Activated naive CD4-positive, alpha-beta T cell treated with Interleukin-2 at 50 U/mL for 16 hours (primary cell): ENCODE measurements at places on chromosomes 5 and 9.

DNA sequence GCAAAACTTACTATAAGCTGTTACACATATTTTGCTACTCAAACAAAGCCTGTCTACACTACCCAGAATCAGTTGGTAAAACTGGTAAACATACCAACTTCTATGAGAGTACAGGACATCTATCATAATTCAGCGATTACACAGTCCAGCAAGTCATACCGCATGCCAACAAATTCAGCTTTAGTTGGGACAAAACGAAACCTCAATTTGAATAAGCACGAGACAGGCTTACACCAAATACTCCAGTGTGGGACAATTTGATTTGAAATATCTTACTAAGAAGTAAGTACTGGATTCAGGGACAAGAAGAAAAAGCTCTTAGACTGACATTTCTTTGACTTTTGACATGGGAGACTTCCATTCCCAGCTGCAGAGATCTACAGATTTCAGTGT is 2.0 kb downstream of the NRG2 start:
- DNase-seq = no peak

- DNase-seq = no peak
Observed at GRCh38 chr5:11346336-11346735, 557.9 kb downstream of the CTNND2 start.

DNA sequence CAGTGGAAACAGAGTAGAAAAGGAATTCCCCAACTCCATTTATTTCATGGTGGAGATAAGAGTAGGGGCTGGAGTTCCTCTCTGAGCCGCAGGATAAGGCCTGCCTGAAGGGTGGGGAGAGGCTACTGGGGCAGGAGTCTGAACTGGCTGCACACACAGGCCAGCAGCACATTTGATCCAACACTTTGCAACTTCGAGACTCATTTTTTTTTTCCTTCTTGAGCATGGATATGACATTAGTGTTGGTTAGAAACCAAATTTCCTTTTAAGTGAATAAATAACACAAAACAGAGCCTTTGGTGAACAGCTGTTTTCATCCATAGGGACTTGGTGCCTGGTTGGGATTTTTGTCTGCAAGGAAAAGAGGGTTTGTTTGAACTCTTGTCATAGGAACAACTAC is 76.6 kb downstream of the RALGPS1 start:
- DNase-seq = no peak

GRCh38 chr9:95192631-95193030 is 124.9 kb downstream of the FANCC start:
- DNase-seq = no peak

DNA sequence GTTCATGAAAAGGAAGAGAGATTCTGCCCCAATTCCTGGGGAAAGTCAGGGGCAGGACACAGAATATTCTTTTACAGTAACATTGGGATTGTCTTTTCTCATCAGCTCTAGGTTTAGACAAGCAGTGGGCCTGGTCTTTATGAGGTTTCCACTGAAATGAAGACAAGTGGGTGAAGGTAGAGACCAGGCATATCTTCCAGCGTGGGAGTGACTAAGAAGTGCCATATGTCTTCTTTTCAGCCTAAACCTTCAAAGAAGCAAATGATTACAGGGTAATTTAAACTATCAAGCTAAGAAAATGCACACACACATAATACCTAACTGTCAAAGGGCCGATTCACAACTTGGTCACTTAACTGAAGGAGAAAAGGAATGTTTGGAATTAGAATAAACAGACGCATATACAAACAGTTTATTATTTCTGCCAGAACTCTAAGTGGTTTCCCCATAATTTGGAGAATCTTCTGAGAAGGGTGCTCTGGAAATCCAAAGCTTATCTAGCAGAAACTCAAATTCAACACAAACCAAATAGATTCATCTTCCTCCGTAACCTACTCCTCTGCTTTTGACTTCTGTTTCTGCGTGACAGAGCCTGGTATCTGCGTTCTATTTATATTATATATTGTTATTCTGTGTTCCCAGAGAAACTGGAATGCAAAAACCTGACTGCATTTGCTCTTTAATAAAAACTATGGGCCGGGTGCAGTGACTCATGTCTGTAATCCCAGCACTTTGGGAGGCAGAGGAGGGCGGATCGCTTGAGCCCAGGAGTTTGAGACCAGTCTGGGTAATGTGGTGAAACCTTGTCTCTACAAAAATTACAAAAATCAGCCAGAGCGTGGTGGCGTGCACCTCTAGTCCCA is 22.0 kb upstream of the TEK start:
- DNase-seq = no peak

- DNase-seq = no peak
Observed at GRCh38 chr5:139495638-139496435, 13.3 kb upstream of the STING1 start.

- DNase-seq = no peak
Observed at GRCh38 chr5:96200641-96201040, 232.4 kb downstream of the PCSK1 start.

- DNase-seq = no peak
Observed at GRCh38 chr5:52844885-52845284, 57.2 kb downstream of the ITGA1 start.

- no peak for DNase-seq
Observed at GRCh38 chr9:135606885-135607259, 32.5 kb downstream of the GLT6D1 start.

GRCh38 chr5:154320224-154321089 is 125.3 kb upstream of the SAP30L start:
- DNase-seq = no peak

GRCh38 chr5:52800394-52801213 is 12.9 kb downstream of the ITGA1 start:
- peak; percentile 65 for DNase-seq

- no peak for DNase-seq
Observed at GRCh38 chr5:35815089-35815936, 41.4 kb upstream of the IL7R start.

- DNase-seq = no peak
Observed at GRCh38 chr9:96726946-96727345, 50.9 kb downstream of the ZNF510 start.

GRCh38 chr5:16480821-16481538 is 15.4 kb upstream of the ZNF622 start:
- no peak for DNase-seq

DNA sequence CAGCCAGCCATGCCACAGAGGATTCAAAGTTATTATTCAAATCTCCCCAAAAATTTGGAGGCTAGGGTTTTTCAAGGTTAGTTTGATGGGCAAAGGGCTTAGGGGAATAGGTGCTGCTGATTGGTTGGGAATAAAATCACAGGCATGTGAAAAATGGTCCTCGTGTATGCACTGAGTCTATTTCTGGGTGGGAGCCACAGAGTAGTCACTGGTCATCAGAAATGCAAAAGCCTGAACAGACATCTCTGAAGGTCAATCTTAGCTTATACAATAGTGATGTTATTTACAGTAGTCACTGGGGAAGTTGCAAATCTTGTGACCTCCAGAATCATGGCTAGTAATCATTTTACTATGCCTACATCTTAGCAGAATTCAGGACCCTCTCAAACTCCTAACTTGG is 1.3 kb downstream of the IL33 start:
- no peak for DNase-seq

DNA sequence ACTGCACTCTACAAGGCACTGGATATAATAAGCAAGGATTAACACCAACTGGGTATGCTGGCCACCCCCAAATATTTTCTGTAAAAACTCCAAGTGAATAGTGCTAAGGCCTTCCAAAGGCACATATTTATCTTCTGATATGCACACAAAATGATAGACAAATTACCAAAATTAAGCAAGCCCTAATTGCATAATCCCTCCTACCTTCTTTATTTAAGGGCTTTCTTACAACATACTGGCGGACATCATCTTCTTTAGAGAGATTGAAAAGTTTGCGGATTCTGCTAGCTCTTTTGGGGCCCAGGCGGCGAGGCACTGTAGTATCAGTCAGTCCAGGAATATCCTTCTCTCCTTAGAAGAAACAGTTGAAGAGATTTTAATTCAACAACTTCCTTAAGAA is 1.9 kb downstream of the RPS6 start:
- DNase-seq = no peak

GRCh38 chr9:88196142-88196790 is 58.0 kb upstream of the SPATA31C2 start:
- DNase-seq = no peak

GRCh38 chr9:120030847-120031246 is 549.1 kb downstream of the CDK5RAP2 start:
- DNase-seq = no peak

GRCh38 chr5:142292249-142292648 is 32.6 kb downstream of the SPRY4 start:
- no peak for DNase-seq

DNA sequence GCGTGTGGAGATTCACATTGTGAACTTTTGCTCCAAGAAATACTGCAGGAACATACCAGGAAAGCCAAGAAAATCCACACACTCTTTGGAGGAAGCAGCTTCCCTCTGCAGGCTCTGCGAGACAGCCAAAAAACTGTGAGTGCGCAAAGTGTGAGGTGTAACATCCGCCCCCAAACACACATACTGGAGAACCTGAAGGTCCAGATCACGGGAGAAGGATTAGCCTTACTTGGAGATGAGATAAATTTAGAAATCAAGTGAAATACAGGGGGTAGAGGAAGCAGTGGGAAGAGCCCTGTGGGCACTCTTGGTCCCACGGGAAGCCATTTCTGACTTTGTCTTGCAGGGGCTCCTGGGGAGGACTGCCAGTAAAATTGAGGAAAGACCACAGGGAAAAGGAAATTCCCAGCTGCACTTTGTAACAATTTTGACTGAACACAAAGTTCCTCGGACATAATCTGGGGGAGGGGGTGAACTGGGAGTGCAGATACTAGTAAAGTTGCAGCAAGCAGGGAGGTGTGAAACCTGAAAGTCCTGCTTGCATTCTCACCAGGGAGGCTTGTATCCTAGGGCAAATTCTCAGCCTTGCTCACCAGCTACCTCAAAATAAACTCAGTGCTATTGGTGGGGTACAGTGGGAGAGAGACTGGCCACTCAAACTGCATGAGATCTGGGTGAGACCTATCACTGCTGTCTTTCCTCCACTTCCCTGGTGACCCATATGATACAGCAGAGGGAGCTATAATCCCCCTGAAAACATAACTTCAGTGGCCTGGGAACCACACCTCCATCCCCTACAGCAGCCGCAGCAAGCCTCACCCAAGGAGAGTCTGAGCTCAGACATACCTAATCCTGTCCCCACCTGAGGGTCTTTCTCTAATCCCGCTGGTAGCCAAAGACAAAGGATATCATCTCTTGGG is 109.1 kb downstream of the ALDH1A1 start:
- DNase-seq = no peak

GRCh38 chr9:89177944-89178829 is at the start of gene SHC3:
TSS of gene SHC3 (minus strand) at chr9:89178818. CDS start at chr9:89178460, 358 bp downstream.
- no peak for DNase-seq

DNA sequence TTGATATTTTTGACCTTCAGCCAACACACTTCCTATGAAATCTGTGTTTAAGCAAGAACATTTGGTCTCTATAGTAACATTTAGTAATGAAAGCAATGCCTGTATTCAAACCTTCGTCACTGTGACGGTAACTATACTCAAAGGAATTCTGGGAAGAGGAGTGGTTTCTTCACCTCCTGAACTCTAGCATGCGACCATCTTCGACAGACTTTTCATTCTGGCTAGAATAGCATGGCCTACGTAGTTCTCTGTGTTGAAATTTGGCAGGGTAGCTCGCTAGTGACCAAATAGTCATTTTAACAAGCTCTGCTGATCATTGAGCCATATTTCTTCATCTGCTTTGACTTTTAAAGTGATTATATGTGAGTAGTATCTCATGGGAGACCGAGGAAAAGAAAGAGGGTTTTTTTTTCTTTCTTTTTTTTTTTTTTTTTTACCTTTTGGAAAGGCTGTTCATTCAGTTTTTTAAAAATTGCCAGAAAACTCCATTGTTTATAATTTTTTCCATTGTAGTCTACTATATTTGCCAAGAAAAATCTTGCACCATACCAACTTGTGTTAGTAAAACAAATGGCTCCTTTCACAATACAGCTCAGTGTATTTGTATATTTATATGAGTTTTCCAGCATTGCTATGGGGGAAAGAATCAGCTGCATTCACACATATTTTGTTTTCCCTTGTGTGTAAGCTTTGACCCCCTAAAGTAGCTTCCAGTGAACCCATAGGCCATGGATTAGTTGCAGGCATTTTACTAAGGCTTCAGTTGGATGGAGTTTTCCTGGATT is 166.8 kb downstream of the NNT start:
- DNase-seq = no peak

GRCh38 chr9:136359774-136360718 is 3.5 kb downstream of the DNLZ start:
- DNase-seq = no peak

- DNase-seq = no peak
Observed at GRCh38 chr5:135740475-135740874, 94.0 kb upstream of the SLC25A48 start.
